Brain (organoid and tissue), 16 donors: ENCODE measurements at places on chromosomes 4 and X.
A peak's percentile ranks its signal among the peaks of the same experiment; 100 is the strongest.

GRCh38 chr4:115294717-115295116 is 181.3 kb upstream of the NDST4 start:
- no peak for DNase-seq

GRCh38 chr4:38672397-38673129 is 8.6 kb downstream of the KLF3 start:
- peak; percentile 72 for DNase-seq

GRCh38 chr4:71538528-71538927 is 199.7 kb downstream of the SLC4A4 start:
- peak; percentile 7 for DNase-seq

DNA sequence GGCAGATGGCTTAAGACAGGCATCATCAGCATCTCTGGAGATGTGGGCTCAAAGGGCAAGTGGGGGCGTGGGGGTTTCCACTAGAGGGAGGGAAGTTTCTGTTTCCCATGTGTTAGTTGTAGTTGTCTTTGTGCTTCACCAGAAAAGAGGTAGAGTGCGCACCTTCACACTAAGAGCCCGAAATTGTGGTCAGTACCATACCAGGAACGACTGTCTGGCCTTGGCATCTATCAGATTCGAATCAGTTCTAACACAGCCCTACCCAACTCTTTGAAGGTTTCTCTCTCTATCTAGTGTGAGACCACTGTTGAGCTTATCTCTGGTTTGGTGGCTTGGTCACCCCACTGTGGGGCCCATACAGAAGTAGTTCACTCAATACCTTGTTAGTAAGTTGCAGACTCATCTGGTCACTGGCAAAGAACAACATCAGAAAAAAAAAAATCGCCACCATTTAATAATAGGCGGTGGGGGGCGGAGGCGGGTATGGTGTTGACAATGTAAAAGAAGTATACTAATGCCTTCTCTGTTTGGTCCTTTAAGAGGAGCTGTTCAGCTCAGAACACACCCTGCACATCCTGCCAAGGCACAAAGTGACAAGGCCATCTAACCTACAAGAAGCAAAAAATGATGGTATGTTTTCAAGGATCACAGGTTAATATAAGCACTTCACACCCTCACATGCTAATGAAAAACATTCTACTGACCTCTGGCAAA is 71.1 kb downstream of the NYX start:
- no peak for DNase-seq

DNA sequence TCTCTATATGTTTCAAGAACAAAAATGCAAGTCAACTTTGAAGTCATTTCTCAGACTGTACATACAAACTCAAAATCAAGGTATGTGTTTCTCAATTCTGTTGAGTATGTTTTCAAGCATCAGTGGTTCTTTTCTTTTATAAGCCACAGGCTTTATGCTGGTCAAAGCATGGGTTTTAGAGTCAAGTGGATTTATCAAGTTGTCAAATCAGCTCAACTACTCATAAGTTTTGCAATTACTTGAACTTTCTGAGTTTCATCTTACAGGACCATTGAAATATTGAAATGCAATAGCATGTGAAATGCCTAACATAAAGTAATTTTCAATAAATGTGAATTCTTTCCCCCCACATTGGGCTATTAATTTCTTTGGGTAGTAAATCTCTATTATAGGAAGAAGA is 239.9 kb upstream of the DKK2 start:
- DNase-seq: no peak

GRCh38 chr4:78735697-78736096 is 40.5 kb upstream of the BMP2K start:
- no peak for DNase-seq

DNA sequence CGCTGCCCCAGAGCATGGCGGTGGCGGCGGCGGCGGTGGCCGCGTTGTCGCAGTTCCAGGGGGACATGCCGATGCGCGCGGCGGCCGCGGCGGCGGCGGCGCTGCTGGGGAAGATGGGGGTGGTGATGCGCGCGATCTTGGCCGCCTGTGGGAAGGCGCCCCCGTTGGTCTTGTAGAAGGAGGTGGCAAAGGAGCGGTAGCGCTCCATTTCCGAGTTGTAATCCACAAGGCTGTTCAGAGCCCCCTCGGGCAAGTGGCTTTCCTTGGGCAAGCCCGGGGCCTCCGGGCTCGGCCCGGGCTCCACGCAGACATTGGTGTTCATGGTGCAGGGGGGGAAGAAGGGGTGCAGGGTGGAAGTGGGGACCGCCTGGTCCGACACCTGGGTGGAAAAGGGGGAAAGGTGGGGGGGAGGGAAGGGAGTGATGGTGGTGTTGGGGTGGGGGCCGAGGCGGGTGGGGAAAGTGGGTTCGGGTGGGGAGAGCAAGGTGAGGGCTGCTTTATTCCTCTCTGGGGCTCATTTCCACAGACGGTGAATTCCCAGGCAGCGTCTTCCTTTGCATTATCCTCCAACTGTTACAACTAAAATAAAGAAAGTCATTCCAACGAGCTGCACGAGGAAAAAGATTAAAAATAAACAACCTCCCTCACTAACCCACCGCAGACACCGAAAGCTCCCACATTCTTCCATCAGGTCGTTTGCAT is 3.1 kb downstream of the CXXC4 start:
- DNase-seq: peak; percentile 87

- no peak for DNase-seq
Observed at GRCh38 chrX:19040373-19040772, 56.5 kb upstream of the PHKA2 start.

DNA sequence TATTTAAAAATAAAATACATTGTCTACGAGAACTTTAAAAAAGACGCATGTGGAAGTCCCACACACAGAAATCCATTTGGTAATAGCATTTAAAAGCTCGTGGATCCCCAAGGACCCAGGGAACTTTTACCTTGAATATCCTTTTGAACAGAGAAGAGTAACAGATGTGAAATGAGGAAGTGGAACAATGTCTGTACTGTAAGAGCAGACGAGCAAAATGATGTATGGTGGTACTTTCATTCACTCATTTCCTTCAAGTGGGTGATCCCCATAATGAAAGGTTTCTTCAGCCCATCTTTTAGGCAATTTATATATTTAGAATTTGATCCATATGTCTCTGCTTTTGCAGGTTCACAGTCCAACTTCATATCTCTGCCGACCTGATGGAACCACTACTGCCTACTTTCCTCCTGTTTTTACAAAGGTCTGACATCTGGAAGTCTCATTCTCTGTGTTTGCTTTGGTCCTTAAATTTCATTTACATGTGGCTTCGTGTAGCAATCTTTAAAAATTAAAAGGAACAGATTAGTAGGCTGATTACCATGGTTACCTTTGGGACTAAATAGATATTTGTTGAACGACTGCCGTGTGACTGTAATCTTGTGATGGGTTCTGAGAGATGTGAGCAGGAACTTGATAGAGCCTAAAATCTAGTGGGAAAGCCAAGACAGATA is 188.4 kb downstream of the PALLD start:
- no peak for DNase-seq

GRCh38 chr4:14096396-14096965 is 469.0 kb upstream of the BOD1L1 start:
- DNase-seq: peak; percentile 73

- peak; percentile 30 for DNase-seq
Observed at GRCh38 chr4:77697860-77698590, 92.4 kb downstream of the CXCL13 start.

GRCh38 chrX:74422576-74423288 is 1.4 kb downstream of the SLC16A2 start:
- peak; percentile 59 for DNase-seq

DNA sequence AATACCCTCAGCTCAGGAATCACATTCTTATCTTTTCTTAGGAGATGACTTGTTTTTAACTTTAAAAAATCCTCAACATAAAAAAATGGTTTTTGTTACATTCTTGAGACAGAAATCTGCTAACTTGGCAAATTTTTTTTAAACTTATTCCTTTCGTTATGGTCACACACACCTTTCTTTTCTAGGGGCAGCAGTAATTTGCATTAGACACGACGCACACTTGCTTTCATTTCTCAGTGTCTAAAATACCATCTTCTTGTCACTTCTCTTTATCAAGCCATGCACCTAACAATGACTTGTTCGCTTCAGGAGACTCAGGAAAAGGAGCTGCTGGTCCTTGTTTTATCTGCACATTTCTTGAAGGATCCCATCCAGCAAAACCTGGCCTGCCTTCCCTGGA is 112.6 kb upstream of the TBL1X start:
- no peak for DNase-seq

GRCh38 chrX:48541140-48541814 is 1.8 kb downstream of the TBC1D25 start:
- DNase-seq: no peak

GRCh38 chr4:6960154-6960553 is 50.5 kb downstream of the TBC1D14 start:
- no peak for DNase-seq

GRCh38 chr4:140005699-140006098 is 148.3 kb downstream of the MAML3 start:
- DNase-seq: no peak

- peak; percentile 51 for DNase-seq
Observed at GRCh38 chr4:185127021-185127925, 15.8 kb upstream of the SLC25A4 start.

DNA sequence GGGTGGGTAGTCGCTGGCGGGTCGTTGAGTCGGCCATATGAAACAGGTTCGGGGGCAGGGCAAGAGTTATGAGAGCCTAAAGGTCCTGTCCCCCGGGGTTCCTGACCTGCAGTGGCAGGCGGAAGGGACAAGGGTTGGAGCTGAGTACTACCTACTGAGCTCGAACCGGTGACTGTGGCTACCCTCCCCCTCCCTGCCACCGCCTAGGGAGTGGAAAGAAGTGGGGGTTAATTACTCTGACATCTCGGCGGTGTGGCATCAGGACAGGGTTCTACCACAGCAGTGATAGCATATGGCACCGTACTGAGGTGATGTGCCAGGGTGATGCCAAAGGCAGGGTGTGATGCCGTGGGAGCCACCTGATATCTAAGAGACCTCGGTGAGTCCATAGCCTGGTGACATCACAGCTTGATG is 307 bp downstream of the ATG4A start:
- DNase-seq: peak; percentile 12

DNA sequence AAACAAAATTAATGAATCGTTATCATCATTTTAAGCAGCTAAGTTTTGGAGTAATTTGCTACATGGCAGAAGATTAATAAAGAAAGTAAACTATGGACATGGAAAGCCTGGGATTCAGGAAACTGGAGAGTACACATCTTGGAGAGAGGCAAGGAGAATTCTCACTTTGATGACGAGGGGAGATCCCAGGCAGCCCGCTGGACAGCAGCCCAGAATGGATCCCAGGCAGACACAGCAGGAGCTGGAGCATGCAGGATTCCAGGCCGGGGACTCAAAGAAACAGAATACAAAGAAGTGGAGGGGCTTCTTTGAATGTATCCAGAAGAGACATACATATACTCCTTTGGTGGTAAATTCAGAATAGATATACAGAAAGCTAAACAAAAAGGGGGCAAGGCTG is 118.0 kb upstream of the ATP6AP2 start:
- DNase-seq: peak; percentile 28

DNA sequence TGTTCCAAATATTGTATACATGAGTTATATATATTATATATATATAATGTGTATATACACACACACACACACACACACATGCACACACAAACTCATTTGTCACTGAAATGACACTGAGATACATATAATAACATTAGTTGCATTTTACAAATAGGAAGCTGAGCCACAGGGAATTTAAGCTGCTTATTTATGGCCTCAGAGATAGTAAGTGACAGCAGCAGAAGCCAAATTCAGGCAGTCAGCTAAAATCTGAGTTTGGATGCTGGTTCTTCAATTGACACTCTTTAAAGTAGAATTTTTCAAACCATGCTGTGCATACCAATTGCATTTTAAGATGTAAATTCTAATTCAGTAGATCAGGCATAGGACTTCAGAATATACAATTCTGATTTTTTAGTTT is 163.3 kb upstream of the CTSO start:
- no peak for DNase-seq

GRCh38 chr4:10105421-10105820 is 11.2 kb downstream of the WDR1 start:
- DNase-seq: no peak

- no peak for DNase-seq
Observed at GRCh38 chr4:2939383-2940243, 23.6 kb downstream of the NOP14 start.

DNA sequence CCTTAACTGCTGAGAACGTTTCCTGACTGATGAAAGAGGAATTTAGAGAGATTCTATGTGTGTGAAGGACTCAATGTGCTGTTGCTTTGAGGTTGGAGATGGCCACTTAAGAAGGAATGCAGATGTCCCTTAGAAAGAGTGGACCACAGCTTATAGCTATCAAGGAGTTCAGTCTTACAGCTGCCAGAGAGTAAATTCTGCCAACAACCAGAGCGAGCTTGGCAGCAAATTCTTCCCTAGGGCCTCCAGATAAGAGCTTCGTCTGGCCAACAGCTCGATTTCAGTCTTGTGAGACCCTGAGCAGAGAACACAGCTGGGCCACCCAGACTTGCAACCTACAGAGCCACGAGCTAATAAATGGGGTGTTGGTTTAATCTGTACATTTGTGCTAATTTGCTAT is 21.8 kb downstream of the MID1 start:
- DNase-seq: no peak

DNA sequence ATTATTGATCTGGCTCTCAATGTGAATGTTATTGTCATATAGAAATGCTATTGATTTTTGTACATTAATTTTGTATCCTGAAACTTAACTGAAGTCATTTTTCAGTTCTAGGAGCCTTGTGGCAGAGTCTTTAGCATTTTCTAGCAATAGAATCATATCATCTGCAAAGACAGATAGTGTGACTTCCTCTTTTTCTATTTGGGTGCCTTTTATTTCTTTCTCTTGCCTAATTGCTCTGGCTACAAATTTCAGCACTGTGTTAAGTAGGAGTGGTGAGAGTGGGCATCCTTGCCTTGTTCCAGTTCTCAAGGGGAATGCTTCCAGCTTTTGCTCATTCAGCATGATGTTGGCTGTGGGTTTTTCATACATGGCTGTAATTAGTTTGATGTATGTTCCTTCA is 102.7 kb downstream of the SH3BGRL start:
- no peak for DNase-seq

DNA sequence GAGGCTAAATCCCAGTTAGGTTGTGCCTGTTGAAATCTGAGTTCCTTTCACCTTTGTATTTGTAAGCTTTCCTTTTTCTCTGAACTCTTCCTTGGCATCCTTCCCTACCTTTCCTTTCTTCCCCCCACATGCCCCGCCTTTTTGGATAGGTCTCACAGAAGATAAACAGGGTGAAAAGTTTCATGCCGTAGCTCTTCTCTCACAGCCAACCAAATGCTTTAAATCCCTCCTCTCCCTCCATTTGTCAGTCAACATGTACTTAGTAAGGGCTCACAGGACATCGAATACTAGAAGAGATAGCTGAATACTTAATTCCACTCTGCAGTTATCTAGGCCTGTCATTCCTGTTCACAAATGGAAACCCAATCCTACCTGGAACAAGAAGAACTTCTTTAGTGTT is 107.1 kb upstream of the BMPR1B start:
- no peak for DNase-seq

DNA sequence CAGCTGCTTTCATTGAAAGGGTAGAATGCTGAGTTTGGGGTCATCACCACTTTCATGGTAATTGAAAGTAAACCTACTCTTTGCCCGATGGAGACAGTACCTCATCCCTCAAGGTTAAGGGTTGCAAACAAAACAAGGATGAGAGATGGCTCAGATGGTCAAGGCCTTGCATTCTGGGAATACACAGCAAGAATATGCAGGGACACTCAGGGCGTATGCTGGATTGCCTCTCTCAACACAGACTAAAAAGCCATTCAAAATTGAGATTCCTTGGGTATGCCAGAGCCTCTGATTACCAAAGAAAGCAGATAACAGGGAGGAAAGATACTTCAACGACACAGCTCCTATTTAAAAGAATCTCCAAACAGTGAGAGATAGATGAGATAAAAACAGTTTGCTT is 310.4 kb downstream of the ARAP2 start:
- DNase-seq: no peak
